ENCODE measurements at places on chromosomes 6 and 20.
A peak's percentile ranks its signal among the peaks of the same experiment; 100 is the strongest.

DNA sequence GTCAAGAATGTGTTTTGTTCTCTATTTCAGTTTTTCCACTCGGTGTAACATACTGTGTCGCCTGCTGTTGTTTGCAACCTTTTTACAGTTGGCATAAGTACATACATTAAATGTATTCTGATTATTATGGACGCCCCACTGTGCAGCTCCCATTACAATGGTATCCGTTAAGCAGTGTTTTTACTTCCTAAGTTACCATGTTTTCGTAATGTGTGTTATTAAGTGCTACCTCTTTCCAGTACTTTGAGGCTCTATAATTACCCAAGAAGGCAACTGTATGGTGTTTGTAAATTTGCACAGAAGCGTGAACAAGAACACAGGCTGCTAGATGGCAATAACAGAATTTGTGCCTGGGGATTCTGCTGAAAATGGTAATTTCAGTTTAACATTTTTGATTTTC, 568.0 kb upstream of the MARCKS start:
- H3K4me1 ChIP-seq: no peaks in the 10 kb centered on the region
- no peak for DNase-seq
- H3K36me3 ChIP-seq: no peaks in the 10 kb centered on the region
- no peak overlapping the region for H3K27ac ChIP-seq
- H3K27me3 ChIP-seq: no peaks in the 10 kb centered on the region
- no peak overlapping the region for H3K4me3 ChIP-seq

DNA sequence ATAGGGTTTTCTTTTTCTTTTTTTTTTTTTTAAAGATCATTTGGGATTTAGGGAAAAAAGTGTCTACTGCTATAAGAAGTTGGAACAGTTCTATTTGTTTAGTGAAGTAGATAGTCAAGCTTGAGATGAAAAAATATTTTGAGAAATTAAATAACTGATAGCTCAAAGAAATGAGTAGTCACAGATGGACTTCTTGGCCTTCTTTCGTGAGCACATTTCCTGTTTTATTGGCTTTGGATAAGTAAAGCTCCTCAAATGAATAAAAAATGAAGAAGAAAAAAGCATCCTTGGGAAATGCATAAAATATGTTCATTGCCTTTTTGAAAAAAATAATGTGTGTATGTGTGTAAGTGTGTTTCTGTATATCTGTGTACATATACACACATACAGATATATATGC, 515.9 kb downstream of the GRIK2 start:
- no peak overlapping the region for H3K27ac ChIP-seq
- no peaks in the 10 kb centered on the region for H3K27me3 ChIP-seq
- H3K4me1 ChIP-seq: no peaks in the 10 kb centered on the region
- DNase-seq: no peak

GRCh38 chr6:81531869-81532561, 220.5 kb downstream of the TENT5A start:
- DNase-seq: peak; percentile 5
- H3K27ac ChIP-seq: no peak overlapping the region
- H3K27me3 ChIP-seq: no peaks in the 10 kb centered on the region
- no peaks in the 10 kb centered on the region for H3K4me1 ChIP-seq
- no peaks in the 10 kb centered on the region for H3K36me3 ChIP-seq
- no peak overlapping the region for H3K4me3 ChIP-seq

DNA sequence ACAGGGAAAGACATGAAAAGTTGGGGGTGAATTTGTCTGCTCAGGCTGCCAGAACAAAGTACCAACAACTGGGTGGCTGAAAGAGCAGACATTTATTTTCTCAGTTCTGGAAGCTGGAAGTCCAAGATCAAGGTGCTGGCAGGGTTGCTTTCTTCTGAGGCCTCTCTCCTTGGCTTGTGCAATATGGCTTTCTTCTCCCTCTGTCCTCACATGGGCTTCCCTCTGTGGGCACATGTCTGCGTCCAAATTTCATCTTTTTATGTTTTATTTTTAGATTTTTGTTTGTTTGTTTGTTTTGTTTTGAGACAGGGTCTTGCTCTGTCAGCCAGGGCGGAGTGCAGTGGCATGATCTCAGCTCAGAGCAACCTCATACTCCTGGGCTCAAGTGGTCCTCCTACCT, 6.2 kb upstream of the SYNJ2 start:
- peaks cover 7% of the 10 kb centered on the region for H3K4me1 ChIP-seq
- no peak for DNase-seq
- H3K36me3 ChIP-seq: no peaks in the 10 kb centered on the region
- no peak overlapping the region for H3K4me3 ChIP-seq

DNA sequence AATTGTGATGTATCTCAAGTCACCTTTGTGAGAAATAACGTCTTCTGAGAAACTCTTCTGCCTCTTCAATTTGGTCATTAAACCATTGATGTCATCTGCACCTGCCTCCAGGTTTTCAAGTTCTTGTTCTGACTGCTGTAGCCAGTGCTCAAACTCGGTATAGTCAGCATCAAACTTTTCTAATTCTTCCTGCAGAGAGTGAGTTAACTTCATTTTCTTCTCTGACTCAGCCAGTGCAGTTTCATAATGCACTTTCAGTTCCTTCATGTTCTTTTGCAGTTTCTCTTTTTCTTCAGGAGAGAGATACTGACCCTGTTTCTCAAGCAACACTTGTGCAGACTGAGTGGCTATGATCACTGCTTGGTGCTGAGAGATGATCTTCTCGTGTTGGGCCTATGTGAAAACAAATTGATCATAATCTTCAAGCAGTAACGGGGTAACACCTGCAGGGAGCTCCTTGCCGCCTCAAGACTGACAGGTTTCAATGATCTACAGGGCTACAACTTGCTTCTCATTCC, 48.8 kb downstream of the DST start:
- no peaks in the 10 kb centered on the region for H3K27me3 ChIP-seq
- H3K36me3 ChIP-seq: peaks cover 57% of the 10 kb centered on the region
- no peaks in the 10 kb centered on the region for H3K4me1 ChIP-seq
- H3K4me3 ChIP-seq: no peak overlapping the region
- H3K27ac ChIP-seq: no peak overlapping the region

- H3K27me3 ChIP-seq: peaks cover 42% of the 10 kb centered on the region
- DNase-seq: no peak
- H3K4me3 ChIP-seq: no peak overlapping the region
- no peak overlapping the region for H3K27ac ChIP-seq
Measured at GRCh38 chr20:36310215-36310981, 4.3 kb downstream of the DLGAP4 start.

GRCh38 chr6:147003186-147003585, 201.0 kb upstream of the STXBP5 start:
- no peaks in the 10 kb centered on the region for H3K27me3 ChIP-seq
- no peaks in the 10 kb centered on the region for H3K36me3 ChIP-seq
- no peak for DNase-seq
- H3K27ac ChIP-seq: no peak overlapping the region
- H3K4me3 ChIP-seq: no peak overlapping the region

- no peak for DNase-seq
- H3K4me3 ChIP-seq: no peak overlapping the region
- no peaks in the 10 kb centered on the region for H3K4me1 ChIP-seq
- no peaks in the 10 kb centered on the region for H3K36me3 ChIP-seq
Measured at GRCh38 chr6:132675749-132676148, 16.8 kb upstream of the TAAR1 start.

- peaks cover 3% of the 10 kb centered on the region for H3K27me3 ChIP-seq
- no peak overlapping the region for H3K4me3 ChIP-seq
- H3K4me1 ChIP-seq: no peaks in the 10 kb centered on the region
- H3K36me3 ChIP-seq: no peaks in the 10 kb centered on the region
- H3K27ac ChIP-seq: no peak overlapping the region
Measured at GRCh38 chr6:117288083-117288715, 22.8 kb downstream of the VGLL2 start.

- H3K4me3 ChIP-seq: no peak overlapping the region
- H3K27ac ChIP-seq: no peak overlapping the region
- H3K36me3 ChIP-seq: peaks cover 15% of the 10 kb centered on the region
- H3K4me1 ChIP-seq: peaks cover 3% of the 10 kb centered on the region
Measured at GRCh38 chr6:8100159-8100854, 2.0 kb downstream of the EEF1E1 start.

DNA sequence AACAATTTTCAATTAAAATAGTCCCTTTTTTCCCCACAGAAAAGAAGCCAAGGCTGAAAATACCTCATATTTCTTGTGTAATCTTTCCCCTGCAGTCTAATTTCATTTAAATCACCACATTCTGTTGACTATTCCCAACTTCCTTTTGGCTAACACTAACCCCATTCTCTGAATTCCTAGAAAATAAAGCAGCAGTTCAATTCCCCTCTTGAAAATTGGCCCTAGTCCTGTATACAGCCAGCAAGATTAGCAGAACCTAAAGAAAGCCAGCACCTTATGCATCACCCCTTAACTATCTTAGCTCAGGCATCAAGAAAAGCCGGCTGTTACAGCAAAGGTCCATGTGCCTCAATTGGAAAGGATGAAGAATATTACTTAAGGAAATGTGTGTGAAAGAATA, 69.7 kb downstream of the MDN1 start:
- no peaks in the 10 kb centered on the region for H3K27me3 ChIP-seq
- DNase-seq: peak; percentile 28
- no peak overlapping the region for H3K27ac ChIP-seq
- no peak overlapping the region for H3K4me3 ChIP-seq
- peaks cover 45% of the 10 kb centered on the region for H3K36me3 ChIP-seq

GRCh38 chr6:145491126-145491525, 244.2 kb downstream of the EPM2A start:
- no peaks in the 10 kb centered on the region for H3K4me1 ChIP-seq
- H3K27ac ChIP-seq: no peak overlapping the region
- DNase-seq: no peak
- no peaks in the 10 kb centered on the region for H3K27me3 ChIP-seq
- no peaks in the 10 kb centered on the region for H3K36me3 ChIP-seq
- H3K4me3 ChIP-seq: no peak overlapping the region

DNA sequence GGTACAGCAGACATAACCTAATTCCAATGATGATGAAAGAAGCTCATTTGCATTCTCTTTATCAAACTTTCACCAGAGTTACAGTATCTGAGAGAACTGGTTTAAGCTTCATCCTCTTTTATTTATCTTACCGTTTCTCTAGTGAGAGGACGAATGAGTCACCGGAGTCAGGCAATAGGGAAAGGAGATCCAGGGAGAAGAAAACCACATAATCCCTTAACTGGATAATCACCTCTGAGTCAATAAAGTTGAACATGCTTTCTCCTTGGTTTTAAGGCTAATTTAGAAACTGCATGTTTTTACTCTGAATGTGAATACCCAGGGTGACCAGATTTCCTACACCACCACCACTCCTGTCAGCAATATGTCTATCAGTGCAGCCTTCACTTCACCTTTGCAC, 313.7 kb upstream of the TBX18 start:
- no peaks in the 10 kb centered on the region for H3K36me3 ChIP-seq
- peak; percentile 86 for DNase-seq
- peak overlapping the region; percentile 4 for H3K27ac ChIP-seq

GRCh38 chr6:130973521-130974277, 89.3 kb downstream of the EPB41L2 start:
- H3K36me3 ChIP-seq: no peaks in the 10 kb centered on the region
- H3K4me3 ChIP-seq: no peak overlapping the region
- H3K27ac ChIP-seq: no peak overlapping the region
- no peaks in the 10 kb centered on the region for H3K27me3 ChIP-seq

- H3K4me1 ChIP-seq: no peaks in the 10 kb centered on the region
- no peak overlapping the region for H3K27ac ChIP-seq
- no peak overlapping the region for H3K4me3 ChIP-seq
- H3K36me3 ChIP-seq: no peaks in the 10 kb centered on the region
Measured at GRCh38 chr6:51989789-51990188, 97.6 kb downstream of the PKHD1 start.

DNA sequence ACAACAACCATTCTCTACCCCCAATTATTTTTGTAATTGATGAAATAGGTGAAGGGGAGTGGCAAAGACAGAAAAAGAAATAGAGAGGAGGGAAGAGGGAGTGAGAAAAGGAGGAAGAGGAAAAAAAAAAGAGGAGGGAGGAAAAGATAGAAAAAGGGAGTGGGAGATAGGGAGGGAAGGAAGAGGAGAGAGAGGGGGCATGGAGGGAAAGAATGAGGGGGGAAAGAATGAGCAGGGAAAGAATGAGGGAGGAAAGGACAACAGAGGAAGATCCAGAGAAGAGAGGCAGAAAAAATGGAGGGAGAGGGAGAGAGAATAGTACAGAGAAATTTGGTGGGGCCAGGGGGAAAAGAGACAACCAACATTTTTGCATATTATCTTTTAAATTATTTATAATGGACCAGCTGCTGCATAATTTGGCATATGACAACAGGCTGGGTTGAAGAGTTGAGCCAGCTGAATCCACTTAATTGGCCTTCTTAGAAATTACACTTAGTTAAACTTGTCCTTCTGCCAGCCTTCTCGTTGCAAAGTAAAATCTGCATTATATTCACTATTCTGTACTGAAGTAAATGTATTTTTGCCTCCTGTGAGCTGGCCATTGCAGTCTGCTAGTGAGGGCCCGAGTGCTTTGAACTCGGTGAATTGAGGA, 101.0 kb downstream of the ARHGAP18 start:
- no peak for DNase-seq
- H3K27ac ChIP-seq: no peak overlapping the region
- peaks cover 10% of the 10 kb centered on the region for H3K4me1 ChIP-seq
- no peak overlapping the region for H3K4me3 ChIP-seq
- peaks cover 8% of the 10 kb centered on the region for H3K36me3 ChIP-seq

DNA sequence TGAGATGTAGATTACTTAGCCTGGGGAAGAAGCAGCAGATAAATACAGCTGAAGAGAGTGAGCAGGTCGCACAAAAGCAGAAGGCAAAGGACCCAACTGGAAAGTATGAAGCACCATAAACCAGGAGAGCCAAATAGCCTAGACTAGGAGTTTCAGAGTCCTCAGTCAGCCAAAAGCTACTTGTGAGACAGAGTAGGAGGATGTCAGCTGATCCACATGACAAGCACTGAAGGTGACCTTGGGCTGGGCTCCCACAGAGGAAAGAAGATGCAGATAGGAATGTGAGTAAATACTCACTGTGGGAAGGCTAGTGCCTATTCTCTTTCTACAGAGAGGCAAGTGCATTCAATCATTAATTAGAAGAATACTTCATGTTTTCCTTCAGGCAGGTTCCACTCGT, 274.0 kb upstream of the POU3F2 start:
- H3K4me1 ChIP-seq: no peaks in the 10 kb centered on the region
- no peak overlapping the region for H3K4me3 ChIP-seq
- no peaks in the 10 kb centered on the region for H3K36me3 ChIP-seq
- DNase-seq: no peak
- H3K27ac ChIP-seq: no peak overlapping the region

GRCh38 chr6:109051301-109052017, 43.2 kb downstream of the SESN1 start:
- no peaks in the 10 kb centered on the region for H3K27me3 ChIP-seq
- DNase-seq: peak; percentile 58

Data from astrocyte (in vitro differentiated cells and primary cell).